Eye (tissue), 1 donor: ENCODE measurements at places on chromosomes 3 and 15.

- no peak for DNase-seq
These were observed 24.3 kb downstream of the TBC1D21 start for GRCh38 chr15:73897441-73898261.

GRCh38 chr3:154981664-154982063 is 98.5 kb upstream of the MME start:
- DNase-seq = peak; percentile 55

DNA sequence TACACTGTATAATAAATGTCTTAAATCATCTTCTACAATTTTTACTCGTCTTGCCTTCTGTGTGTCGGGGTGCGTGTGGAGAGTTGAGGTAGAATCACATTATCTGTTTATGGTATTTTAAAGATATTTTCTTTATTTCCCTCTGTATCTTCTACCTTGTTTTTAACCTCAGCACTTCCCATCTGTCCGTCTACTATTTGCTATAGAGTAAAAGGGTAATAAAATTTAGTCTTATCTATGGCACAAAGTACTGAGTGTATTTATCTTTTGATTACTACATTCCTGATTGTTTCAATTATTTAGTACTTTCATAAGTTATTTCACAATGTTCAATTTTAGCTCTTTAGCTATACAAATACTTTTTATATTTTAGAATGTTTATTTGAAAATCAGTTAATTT is 62.2 kb downstream of the TRPC1 start:
- DNase-seq = no peak

GRCh38 chr3:88807491-88808105 is 299.8 kb upstream of the EPHA3 start:
- peak; percentile 6 for DNase-seq

DNA sequence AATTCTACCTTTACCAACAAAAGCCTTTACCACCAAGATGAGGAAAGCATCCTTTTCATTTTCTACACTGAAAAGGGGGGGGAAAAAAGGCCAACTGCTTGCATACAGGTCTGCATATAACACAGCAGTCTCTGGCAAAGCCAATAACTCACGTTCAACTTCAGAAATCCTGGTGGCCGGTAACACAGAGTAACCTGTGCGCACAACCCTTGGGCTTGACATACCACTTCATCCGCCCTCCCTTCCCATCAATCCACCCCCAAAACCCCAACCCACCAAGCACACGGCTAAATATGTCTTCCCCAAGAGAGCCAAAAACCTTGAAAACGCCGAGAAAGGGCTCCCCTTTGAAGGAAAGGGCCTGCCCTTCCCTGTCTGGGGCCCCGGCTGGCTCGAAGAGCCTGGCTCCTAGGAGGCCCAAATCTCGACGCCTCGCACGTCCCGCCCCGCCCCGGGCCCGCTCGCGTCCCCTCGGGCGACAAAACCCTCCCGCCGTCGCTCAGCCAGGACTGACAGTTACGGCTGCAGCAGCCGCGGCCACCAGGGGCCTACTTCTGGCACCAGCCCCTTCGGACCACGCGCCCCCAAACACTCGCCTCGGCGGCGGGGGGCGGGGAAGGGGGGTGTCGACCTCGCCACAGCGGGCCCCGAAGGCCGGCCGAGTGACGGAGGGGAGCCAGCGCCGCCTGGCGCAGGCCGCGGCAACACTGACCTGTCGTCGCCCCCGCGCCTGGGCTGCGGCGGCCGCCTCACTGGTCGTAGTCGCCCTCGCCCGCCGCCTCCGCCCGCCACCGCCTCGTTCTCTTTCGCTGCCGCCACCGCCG is 835 bp downstream of the UBE3A start:
- peak; percentile 86 for DNase-seq

- DNase-seq = no peak
These were observed 84.5 kb downstream of the RPL22L1 start for GRCh38 chr3:170785454-170785853.

DNA sequence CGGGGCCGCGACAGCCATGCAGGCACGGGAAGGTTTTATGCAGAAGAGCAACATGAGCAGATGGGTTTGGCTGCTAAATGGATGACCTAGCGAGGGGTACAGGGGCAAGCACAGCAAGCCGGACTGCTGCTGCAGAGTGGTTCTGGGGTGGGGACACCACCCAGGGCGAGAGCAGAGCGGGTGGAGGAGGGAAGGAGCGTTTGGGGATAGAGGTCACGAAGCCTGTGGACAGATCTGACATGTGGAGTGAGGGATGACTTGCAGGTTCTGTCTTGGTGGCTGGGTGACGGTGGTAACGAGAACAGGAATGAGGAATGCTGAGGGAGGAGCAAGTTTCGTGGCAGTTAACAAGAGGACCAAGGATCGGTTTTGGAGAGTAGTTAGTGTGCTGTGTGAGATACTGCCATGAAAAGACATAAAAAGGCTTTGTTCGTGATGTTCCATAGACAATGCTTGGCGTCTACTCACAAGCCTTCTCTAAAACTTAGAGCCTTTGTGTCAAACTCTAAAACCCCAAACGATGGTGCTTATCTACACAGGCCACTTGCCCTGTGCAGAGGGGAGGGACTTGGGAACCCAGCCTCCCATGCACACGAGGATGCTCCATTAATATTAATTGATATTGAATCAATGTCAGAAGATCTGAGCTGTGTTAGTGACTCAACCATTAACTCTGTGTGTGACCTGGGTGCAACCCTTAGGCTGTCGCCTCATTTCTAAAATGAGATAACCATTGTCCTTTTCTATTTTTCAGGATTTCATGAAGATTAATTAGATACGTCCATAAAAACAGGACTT is 132.7 kb upstream of the SLC2A2 start:
- DNase-seq = no peak

DNA sequence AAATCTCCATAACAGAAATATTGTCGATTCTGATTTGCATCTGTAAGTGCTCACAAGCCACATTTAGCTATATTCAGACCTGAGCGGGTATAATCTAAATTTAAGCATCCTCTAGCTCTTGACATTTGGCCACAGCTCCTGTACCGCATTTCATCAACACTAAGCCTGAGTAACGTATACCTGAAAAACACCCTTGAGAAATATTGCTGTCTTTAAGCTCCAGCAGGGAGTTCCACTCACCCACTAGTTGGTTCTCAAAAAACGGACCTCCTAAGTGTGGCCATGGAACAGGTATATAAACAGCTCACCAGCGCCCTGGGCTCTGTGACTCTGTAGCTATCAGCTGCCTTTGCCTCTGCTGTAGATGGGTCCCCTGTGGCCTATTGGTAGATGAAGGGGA is 80.7 kb downstream of the ABI3BP start:
- no peak for DNase-seq

- no peak for DNase-seq
These were observed 36.6 kb downstream of the MUC20 start for GRCh38 chr3:195757438-195757770.

DNA sequence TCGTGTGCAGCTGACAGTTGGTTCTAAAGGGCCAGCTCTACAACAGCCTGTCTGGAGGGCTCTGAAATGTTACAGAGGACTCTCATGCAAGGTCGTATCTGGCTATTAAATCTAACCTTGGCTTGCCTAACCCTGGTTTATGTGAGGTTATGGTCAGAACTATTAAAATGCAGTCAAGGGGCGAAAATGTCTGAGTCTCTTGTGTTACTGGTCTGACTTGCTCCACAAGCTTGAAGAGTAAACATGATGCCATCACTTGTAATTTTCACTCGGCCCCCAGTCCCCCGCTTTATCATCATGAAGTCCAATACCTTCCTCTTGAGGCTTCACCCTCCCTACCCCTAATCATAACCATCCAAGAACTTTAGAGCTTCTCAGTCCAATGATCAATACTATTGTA is 9.4 kb downstream of the ENTPD3 start:
- DNase-seq = no peak

DNA sequence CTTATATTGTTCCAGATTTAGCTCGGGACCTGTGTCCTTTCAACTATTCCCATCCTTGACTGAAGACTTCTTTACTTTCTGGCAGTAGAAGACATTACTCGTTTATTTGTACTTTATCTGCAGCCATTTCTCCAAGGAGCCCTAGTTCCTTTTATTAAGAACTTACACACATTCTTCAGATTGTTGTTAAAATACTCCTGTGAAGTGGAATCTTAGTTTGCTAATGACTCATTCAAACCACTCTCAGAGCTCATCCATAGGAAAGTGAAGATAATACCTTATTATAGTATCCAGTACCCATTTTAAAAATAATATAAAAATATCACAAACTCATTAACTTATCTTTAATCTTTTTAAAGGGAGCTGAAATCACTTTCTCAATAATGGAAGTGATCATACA is 63.5 kb downstream of the C3orf70 start:
- DNase-seq = no peak

DNA sequence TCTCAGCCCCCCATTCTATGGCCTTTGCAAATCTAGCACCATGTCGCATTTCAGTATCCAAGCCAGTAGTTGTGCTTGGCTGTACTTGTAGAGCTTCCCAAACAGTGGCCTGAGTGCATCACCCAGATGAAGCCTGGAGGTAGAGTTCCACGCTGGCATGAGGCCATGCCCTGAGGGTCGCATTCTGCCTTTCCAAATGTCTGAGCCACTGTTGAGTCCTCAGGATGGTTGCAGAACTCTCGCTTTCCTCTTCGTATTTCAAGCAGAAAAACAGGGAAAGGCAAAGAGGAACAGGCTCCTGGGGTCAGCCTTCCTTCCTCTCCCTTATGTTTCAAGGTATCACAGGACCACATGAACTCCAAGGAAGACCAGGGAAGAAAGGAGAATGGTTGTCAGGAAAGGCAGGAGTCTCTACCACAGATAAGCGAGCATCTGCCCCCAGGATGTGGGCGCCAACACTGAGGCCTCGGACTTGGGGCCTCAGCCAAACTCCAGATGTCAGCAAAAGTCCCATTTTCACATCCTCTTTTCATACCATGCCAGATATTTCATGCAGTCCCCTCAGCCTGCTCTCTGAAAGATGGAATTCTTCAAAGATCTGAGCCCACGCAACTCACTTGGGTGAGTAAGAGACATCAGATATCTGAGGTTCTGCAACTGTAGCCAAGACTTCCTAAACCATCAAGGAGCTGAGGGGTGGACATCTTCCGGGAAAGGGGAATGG is 19.4 kb upstream of the PRR20G start:
- no peak for DNase-seq

DNA sequence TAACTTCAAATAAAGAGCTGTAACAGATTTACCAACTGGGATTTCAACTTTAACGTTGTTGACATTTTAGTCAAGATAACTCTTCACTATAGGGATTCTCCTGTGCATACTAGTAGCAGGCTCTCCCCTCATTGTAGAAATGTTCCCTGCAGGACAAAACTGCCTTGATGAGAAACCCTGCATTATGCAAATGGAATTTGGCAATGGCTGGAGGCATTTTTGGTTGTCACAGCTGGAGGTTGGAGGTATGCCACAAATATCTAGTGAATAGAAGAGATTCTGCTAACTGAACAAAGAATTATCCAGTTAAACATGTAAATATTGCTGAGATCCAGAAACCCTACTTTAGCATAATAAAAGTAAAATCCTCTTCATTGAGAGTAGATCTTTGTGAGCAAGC is 928.8 kb upstream of the ALCAM start:
- peak; percentile 57 for DNase-seq

DNA sequence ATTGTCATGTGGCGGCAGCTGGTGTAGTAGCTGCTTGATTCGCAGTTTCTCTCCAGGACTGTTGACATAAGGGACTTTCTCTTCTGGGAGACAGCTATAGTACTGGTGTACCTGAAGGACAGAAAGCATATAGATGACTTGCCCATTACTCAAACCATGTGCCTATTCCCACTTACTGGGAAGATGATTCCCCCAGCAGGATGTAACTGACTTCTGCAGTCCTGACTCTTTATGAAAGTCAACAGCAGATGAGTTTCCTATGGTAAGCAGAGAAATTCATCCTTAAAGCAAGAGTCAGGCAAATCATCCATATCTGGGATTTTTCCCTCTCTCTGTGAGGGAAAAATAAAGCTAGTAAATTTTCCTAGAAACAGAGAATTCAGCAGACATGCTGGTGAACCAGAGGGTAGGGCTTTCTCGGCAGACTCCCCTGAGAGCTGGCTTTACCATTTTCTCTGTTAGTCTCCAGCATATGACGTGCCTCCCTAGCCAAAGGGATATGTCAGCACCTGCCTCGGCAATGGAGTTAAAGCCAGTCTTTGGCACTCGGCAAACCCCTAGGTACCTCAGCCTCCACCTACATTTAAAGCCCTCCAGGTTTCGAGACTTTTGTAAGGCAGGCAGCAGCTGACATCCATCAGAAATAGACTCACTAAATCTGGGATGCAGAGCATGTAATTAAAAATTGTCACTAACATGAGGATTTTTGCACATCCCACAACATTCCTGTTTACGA is 62.1 kb downstream of the PRICKLE2 start:
- DNase-seq = no peak

DNA sequence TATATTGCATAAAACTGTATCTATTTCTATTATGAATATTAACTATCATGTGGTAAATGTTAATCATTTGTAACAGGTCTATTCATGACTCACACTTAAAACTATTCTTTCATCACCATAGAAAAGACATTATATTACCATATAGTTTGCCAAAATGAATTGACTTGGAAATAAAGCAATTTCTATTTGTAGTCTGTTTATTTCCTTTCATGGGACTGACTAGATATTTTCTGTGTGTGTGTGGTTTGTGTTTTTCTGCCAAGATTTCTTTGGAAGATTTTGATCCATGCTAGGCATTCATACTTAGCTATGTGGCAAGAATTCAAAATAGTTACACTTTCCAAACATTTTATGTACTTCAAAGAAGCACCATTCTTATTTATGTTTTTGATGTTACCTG is 522.5 kb upstream of the AGTR1 start:
- no peak for DNase-seq

- DNase-seq = no peak
These were observed 468.2 kb downstream of the PLOD2 start for GRCh38 chr3:145692751-145693150.

DNA sequence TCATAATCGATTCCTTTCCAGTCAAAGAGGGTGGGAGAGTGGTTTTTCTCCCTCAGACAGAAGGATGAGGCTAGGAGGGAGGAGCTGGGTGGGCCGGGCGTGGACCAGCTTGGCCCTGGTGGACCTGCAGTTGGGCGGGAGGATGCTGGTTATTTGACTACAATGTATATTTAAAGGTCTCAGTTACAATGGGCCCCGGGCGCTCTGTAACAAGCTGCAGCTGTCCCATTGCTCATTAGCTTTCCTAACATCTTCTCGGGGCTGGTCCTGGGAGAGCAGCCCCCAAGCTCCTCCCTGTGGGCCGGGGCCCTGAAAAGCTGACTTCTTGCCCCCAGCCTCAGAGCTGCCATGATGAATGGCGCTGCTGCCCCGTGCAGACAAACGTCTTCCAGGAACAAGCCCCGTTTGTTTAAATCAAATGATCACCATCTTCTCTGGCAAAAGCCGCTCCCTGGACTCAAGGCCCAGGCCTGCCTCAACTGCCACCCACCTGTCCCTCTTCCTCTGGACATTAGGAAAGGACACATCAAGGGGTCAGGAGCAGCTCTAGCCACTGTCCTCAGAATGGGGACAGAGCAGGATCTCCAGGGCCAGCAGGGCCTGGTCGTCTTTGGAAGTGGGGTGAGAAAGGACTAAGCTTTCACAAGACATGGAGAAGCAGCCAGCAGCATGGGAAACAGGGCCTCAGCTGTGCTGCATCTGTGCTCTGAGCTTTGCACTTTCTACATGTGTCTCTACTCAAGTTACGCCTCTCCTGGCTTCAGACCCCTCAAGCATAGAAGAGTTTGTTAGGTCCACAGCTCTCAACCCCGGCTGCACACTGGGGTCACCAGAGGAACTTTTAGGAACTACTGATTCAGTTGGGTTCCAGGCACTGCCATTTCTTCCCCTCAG is 38.6 kb downstream of the MAGEF1 start:
- peak; percentile 51 for DNase-seq
